T-helper 2 cell treated with Interferon-gamma antibody and Interleukin-4, amounts not matched to agents 5 μg/mL and 100 μg/mL, for 36 hours (primary cell): ENCODE measurements at places on chromosomes 5 and 9.

GRCh38 chr5:93161661-93162654 is 419.1 kb downstream of the NR2F1-AS1 start:
- DNase-seq, result no peak

DNA sequence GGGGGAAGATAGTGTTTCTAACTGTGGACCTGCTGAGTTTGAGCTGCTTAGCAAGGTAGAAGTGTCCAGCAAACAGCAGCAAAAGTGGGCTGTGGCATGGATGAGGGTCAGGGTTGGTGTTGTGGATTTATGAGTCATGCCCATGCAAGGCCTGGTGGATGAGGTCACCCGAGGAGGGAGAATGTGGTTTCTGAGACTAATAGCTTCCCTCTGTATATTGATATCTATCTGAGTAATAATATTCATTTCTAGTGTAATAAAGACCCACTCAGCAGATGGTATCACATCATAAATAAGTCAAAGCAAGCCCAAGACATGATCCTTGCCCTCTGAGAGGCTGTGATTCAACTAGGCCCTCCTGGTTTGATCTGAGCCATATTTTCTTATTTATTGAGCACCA is 597.8 kb upstream of the CLINT1 start:
- no peak for DNase-seq

GRCh38 chr9:7375013-7375511 is 424.5 kb downstream of the DMAC1 start:
- no peak for DNase-seq

DNA sequence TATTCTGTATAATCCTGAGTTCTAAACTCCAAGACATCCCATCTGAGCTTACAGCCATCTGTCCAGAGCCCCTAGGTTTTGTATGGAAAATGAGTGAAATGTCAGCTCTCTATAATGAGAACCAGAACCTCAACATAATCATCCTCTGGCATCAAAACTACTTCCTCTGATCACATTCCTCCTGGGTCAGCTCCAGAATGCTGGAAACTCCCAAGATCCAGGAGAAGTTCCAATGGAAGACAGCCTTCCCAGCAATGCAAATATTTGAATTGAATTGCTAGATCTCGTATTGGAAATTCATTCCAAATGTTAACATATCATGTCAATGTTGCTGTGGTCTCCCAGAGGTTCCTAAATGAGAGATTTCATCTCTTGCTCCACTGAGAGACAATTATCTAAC is 23.8 kb downstream of the C9 start:
- DNase-seq, result no peak

- no peak for DNase-seq
Measured at GRCh38 chr5:179343719-179344430, 1.4 kb downstream of the ADAMTS2 start.

- no peak for DNase-seq
Measured at GRCh38 chr9:115775659-115776058, 377.9 kb upstream of the PAPPA start.

DNA sequence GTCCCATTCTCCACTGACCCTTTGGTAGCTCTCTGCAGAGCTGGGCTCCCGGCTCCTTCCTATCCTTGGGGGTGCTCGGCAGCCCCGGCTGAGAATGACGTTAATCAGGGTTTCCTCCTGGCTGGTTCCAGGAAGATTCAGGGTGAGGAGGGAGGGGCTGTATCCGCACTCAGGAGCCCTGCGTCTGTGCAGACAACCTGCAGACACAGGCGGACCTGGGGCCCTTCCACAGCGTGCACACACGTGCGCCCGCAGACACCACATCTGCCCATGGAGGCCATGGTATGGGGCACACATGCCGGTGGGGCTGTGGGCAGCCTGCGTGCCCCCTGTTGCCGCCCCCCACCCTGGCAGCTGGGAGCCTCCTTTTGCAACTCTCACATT is 66.6 kb upstream of the RNU6ATAC start:
- DNase-seq, result no peak

GRCh38 chr5:124034963-124035362 is 523.0 kb downstream of the CSNK1G3 start:
- no peak for DNase-seq

DNA sequence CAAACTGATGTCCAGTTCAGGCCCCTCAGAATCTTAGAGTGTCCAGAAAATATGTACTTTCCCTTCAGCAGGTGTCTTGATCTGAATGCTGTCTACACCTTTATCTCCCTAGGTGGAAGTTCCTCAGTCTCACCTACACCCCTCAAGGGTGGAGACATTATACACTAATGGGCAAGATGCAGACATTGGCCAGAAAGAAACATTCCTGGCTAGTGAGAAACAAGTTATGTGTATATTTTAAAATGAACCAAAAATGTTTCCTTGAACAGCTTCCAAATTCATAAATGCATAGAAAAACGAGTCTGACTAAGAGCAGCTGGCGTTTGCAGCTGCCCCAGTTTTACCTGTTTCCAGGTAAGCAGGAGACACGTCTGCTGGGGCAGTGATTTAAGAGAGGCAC is 140.5 kb upstream of the IRX4 start:
- no peak for DNase-seq

DNA sequence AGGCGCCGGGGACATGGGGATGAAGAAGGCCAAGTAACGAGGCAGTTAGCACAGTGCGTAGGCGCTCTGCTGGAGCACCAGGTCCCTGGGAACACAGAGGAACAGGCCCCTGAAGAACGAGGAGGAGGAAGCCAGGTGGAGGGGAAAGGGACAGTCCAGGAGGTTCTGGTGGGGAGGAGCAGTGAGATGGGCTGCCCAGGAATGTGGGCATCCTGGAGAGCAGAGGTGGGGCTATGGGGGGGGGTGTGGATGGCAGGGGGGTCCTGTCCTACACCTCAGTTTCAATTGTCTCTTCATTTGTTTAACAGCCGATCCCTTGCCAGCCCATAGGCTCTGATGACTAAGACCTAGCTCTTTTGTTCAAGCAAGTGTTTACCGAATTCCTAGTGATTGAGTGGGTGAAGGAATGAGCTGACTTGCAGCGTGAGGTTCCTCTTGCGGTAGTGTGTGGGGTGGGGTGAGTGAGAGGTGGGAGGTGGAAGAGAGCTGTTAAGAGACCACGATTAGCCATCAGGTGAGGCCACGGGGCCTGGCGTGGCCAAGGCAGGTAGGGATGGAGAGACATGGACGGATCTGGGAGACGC is 8.4 kb upstream of the PHYHD1 start:
- DNase-seq, result peak; percentile 33

DNA sequence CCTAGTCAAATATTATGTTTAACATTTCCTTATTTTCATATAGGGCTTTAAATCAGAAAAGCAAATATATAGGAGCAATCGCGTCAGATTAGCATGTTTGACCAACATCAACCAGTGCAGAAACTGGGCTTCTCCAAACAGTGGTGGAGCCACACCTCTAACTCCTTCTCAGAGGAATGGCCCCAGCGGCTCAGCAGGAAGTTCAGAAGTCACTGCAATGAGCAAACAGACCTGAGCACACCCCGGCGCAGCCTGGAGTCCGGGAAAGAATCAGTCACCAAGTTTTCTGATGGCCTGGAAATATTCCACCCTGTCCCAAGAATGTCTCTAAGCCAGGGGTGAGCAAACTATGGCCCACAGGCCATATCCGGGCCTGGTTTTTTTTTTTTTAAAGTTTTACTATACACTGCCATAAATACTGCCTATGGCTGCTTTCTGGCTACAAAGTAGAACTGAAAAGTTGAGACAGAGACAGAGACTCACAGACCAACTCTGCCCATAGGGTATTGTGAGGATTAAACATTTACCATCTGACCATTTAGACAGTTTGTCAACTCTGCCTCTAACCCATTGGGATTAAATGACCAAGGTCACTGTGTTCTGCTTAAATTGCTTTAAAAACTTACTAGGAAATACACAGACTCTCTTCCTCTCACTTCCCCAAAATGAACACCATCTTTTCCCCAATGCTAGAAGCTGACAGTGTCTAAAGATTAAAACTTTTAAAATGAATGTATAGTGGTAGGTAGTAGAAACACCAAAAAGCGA is 5.4 kb downstream of the GOLM1 start:
- no peak for DNase-seq

DNA sequence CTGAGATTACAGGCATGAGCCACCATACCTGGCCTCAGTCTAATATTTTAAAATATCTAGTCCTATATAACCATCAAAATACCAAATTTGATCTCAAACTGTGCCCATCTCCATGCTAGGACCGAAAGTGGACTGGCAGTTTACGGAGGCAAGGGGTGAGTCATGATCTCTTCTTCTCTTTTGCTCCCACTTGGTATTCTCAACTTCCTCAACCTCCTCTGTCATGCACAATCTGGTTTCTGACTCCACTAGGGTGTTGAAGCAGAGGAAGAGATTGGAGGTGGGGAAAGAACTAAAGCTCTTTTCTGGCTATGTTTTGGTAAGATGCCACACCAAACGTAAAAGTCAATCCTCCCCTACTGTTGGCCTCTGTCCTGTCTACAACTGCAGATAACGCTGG is 55.9 kb upstream of the CEMIP2 start:
- DNase-seq, result no peak

GRCh38 chr9:108476574-108476973 is 379.2 kb downstream of the ACTL7B start:
- DNase-seq, result no peak

GRCh38 chr5:148378670-148379069 is 5.1 kb upstream of the FBXO38 start:
- DNase-seq, result no peak

GRCh38 chr5:74257060-74257527 is 383.4 kb downstream of the ENC1 start:
- DNase-seq, result no peak

DNA sequence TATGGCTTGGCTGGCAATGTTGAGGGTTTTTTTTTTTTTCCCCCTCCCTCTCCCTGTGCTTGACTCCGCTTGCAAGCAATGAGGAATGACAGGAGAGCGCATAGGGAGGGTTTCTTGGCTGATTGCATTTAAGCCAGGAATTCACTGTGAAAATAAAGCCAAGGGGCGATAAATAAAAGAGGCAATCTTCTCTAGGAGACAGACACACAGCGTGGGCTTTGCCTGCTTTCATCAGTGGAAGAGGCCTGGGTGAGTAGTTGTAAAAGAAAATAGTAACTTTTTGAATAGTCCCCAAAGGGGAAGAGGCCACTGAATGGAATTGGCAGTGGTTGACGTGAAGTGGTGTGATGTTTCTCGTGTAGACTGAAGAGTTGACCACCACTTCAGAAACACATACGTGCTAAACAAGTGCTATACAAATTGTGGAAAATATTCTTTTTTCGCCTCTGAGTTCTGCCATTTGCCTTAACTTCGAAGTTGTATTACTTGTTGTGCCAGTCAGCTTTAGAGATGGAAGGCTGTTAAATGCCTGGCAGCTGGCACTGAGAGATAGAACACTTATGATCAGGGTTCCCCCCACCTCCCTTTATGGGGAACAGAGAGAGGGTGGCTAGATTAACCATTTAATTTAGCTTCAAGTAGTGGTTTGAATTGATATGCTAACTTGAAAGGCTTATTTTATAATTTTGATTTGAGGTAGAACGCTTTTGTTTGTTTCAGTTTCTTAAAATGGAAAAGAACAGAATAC is 3.0 kb downstream of the ZSWIM6 start:
- DNase-seq, result no peak

GRCh38 chr9:78562021-78562420 is 265.1 kb downstream of the PSAT1 start:
- DNase-seq, result no peak

DNA sequence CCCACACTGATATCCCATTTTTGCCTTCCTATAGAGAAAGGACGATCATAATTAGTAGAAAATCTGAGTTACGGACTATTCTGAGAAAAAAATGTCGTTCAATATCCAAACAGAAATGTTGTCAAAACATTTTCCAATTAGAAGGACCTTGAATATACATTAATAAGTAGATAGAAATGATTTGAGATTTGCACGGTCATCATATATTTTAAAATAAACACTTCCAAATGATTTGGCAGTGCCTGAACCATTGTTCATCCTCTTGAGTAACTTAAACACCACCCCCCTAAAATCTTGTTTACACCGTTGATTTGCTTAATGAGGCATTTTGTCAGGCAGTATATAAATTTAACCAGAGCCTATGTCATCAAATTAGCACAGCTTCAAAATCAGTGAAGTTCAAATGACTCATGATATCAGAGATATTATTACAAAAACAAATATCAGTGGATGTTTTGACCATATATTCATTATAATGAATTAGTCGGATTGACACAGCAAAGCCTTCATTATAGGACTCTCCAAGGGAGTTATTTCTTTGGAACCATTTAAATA is 105.0 kb downstream of the ACTL7B start:
- DNase-seq, result no peak

- DNase-seq, result no peak
Measured at GRCh38 chr5:153476767-153477166, 13.7 kb upstream of the GRIA1 start.

DNA sequence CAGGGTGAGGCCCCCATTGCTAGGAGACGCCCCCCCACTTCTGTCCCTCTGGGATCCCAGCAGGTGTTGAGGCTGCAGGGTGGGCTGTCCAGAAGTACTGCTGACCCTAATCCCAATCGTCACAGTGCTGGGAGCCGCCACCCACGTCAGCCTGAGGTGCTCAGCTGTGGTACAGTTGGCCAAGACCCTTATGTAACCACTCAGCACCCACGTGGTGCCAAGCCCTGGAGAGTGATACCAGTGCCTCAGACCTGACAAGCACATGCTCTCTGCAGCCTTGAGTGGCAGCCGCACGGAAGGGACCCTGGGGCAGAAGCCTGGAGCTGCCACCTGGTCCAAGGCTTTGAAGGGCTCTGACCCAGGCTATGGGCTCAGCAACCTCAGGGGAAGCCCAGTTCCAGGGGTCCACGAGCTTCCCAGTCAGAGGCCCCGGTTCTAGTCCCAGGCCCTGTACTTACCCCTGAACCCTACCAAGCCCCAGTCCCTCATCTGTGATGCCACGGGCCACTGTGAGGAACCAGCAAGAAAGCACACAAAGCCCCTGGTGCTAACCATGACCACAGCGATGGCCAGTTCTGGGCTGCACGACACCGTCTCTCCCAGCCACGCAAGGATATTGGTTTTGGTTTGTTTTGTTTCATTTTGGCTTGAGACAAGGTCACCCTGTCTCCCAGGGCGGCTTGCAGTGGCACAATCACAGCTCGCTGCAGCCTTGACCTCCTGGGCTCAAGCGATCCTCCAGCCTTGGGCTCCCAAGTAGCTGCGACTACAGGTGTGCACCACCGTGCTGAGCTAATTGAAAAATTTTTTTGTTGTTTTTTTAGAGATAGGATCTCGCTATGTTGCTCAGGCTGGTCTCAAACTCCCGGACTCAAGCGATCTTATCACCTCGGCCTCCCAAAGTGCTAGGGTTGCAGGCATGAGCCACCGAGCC is 50.7 kb downstream of the DBH start:
- DNase-seq, result no peak
